Stimulated activated CD8-positive, alpha-beta memory T cell treated with anti-CD3 and anti-CD28 coated beads, Interleukin-7, amount 100 ng/mL, for 1 hour (primary cell): ENCODE measurements at places on chromosomes 16 and 17.

- no peak for DNase-seq
Observed at GRCh38 chr16:77496934-77497333, 62.1 kb upstream of the ADAMTS18 start.

DNA sequence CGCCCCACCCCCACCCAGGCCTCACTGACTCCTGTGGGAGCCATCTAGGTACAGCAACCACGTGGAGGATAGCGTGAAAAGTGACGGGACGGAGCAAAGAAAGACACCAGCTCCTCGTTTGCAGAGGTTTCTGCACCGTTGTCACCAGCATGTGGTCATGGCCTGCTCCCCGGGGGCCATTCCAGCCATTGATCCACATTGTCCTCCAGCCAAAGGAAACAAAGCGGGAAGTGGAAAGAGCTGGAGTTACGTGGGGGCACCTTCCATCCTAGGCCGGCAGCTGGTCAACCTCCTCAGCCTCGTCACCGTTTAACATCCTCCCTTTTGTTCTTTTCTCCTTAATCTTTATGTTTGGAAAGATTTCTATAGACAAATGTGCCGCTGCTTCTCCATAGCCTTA, 153.7 kb downstream of the RPTOR start:
- DNase-seq, result no peak

GRCh38 chr17:79621151-79621943, 10.5 kb upstream of the RBFOX3 start:
- DNase-seq, result no peak

- no peak for DNase-seq
Observed at GRCh38 chr16:3769013-3769412, 51.7 kb upstream of the TRAP1 start.

GRCh38 chr16:48617711-48618148, 7.8 kb upstream of the N4BP1 start:
- no peak for DNase-seq

GRCh38 chr17:29379084-29379991, 10.8 kb upstream of the TAOK1 start:
- no peak for DNase-seq

GRCh38 chr16:5560084-5560483, 462.5 kb upstream of the EEF2KMT start:
- DNase-seq, result no peak

DNA sequence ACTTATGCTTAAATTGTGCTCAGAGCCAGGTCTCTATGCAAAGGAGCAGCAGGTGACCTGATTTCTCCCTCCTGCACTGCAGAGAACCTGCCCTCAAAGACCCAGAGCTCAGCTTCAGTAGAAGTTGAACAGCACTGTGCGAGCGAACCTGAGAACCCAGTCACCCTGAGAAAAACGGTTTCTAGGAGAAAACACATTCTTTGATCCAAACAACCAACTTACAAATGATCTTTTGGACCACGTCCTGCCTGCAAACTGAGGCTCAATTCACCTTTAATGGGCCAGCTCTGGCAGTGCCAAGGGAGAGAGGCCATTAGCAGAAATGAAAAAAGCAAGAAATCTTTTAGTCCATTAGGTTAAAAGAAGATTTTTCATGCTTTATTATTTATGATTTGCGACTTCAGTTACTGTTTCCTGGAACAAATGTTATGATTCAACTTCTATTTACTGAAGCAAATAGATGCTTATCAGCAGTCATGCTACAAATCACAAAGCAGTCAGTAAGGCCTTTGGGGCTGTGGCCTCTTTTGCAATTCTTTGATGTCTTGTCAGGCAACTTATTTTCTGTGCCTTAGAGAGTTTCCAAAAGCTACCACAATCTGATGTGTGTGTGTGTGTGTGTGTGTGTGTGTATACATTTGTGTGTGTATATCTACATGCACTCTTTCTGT, 65.7 kb upstream of the LRRC37A3 start:
- no peak for DNase-seq

DNA sequence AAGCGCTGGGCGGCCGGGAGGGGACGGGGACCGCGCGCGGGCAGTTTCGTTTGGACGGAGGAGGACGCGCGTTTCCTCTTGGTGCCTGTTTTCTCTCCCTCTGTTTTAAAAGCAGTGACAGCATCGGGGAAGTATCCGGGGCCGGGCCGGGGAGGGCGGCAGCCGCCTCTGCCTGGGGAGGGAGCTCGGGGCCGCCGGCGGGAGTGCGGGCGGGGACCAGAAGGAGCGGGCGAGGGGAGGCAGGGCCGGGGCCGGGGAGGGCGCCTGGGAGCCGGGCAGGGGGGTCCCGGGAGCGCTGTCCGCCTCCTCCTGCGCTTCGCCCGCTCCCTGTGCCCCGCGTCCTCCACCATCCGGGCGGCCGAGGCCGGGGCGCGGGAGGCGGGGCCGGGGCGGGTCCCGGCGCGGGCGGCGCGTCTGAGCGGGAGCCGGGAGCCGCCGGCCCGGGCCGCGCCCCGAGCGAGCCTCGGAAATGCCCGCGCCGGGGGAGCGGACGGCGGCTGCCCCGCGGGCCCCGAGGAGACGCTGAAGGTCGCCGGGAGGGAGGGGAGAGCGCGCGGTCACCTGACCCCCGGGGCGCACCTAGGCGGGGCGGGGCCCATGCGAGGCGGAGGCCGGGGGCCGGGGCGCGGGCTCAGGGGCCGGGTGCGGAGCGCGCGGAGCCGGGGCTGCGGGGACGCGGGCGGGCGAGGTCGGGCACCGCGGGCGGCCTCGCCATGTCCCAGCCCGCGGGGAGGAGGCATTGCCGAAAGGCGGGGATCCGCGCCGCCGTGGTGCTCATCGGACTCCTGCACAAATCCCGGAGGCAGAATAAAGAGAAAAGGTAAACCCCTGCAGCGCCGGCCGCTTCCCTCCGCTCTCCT, 57.3 kb downstream of the RAP1GAP2 start:
- DNase-seq, result no peak

DNA sequence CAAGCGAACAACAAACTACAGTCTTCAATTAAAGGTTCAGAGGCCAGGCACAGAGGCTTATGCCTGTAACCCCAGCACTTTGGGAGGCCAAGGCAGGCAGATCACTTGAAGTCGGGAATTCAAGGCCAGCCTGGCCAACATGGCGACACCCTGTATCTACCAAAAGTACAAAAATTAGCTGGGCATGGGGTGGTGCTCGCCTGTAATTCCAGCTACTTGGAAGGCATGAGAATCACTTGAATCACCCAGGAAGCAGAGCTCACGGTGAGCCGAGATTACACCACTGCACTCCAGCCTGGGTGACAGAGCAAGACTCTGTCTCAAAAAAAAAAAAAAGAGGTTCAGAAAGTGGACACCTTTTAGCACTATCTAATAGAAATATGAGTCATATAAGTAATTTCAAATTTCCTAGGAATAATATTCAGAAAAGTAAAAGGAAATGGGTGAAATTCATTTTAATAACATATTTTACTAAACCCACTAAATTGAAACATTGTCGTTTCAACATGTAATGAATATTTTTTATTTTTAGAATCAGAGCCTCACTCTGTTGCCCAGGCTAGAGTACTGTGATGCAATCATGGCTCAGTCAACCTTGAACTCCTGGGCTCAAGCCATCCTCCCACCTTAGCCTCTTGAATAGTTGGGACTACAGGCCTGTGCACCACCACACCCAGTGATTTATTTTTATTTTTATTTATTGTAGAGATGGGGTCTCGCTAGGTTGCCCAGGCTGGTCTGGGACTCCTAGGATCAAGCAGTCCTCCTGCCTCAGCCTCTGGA, 15.2 kb upstream of the MARCHF10 start:
- DNase-seq, result no peak

- no peak for DNase-seq
Observed at GRCh38 chr17:3917391-3917931, 1.2 kb upstream of the P2RX1 start.

DNA sequence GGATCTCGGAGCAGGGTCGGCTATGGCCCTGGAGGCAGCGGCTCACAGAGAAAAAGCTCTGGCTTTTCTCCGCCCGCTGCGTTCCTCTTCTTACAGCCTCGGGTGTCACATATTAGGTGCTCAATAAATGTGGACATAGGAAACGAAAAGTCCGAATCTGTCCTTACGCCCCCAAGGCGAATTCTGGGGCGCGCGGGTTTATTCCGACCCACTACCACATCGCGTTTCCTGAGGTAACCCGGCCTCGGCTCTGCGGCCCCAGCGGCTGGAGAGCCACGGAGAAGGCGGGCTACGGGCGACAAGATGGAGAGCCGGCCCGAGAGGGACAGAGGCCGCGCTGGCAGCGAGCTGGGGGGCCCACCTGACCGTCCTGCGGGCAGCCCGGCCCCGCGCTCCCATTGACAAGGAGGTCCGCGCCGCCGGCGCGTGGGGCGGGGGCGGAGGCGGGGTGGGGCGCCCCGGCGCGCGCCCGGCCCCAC, 573 bp upstream of the GNAO1 start:
- no peak for DNase-seq

DNA sequence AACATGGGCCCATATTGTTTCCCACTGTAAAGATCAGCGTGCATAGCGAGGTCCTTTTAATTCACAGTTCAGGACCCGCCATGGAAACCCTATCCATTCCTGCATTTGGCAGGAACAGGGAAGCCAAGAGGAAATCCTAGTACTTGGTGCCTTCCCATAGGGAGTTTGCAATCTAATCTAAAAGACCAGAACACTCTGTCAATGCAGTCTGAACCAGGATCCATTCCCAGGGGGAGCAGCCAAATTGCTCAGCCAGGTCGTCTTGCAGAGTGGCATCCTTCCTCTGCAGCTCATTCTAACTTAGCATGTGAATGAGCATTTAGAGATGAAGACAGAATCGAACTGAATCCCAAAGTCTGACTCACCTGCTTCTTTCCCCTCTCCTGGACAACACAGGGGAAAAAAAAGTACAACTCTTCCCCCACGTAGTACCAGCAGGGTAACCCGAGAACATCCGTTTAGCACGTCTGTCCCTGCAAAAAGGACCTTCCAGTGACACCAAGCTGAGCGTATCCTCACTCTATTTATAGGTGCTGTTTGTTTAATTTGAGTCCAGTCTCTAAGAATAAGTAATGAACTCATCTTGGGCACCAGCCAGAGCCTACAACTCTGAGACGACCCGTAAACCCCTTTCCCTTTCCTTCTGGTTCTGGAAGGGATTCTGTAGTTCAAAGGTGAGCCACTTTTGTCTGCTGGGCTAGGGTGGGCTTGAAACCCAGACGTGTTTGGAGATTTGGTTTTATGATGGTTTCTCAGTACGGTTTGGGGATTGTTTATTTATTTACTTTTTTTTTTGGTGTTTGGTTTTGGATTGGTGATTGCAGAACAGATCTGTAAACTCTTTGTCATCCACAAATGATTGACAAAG, 74.5 kb downstream of the ERCC4 start:
- DNase-seq, result no peak

DNA sequence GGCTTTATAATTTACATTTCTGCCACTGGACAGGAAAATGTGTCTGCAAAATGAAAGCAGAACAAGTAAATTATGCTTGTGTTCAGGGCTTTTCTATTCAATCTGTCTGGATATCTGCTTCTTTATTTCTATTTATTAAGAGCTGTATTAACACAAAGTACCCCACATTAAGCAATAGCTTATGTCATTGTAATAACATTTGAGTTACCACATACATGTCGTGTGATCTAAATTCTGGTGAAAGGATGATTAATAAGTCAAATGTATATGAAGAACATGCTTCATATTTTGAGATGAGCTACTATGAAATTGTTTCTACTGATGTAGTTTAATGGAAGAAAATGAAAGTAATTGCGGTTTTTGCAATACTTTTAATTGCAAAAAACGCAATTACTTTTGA, 238.2 kb downstream of the KCNJ2 start:
- no peak for DNase-seq

DNA sequence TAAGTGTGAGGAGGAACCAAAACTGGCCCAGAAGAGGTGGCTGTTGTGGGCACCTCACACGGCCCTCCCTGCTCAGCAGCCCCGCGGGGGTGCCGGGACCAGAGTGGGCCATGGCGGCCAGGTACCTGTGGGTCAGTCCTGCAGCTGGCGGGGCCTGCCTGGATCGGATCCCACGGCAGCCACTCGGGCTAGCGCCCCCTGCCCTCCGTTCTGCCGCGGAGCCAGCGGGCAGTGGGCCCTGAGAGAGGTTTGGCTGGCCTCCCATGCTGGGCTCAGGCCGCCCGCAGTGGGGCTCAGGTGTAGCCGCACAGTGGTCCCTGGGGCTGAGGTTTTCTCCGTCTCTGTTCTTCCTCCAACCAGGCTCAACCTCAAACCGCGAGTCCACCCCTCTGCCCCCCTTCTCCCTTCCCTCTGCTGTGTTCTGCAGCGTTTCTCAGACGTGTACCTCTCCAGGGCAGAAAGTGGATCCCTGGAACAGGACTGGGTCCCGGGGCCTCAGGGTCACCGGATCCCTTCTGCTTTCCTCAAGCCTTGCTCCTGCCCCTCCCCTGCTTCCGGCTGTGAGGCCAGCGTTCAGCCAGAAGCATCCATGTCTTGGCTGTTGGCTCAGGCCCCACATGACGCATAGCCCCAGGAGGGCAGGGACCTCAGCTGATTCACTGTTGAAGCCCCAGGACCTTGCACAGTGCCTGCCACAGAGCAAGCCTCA, 28.6 kb upstream of the ITGA3 start:
- DNase-seq, result no peak

- no peak for DNase-seq
Observed at GRCh38 chr16:9124908-9125584, 33.6 kb downstream of the HAPSTR1 start.

- DNase-seq, result no peak
Observed at GRCh38 chr17:81533339-81534141, 5.4 kb downstream of the FSCN2 start.

GRCh38 chr16:11907160-11907970, 8.4 kb downstream of the GSPT1 start:
- DNase-seq, result no peak

DNA sequence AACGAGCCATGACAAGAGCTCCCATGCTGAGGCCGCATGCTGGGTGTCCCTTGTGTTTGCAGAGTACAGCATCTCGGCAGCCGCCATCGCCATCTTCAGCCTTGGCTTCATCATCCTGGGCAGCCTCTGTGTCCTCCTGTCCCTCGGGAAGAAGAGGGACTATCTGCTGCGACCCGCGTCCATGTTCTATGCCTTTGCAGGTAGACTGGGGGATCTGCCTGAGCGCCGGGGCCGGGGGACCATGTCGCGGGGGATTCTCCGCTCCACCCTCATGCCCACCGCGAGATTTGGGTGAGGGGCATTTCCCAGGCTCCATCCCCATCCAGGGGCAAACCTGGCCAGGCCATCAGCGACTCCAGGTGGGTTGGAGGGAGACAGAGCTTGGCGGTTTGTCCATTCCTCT, 10.7 kb downstream of the CACNG1 start:
- no peak for DNase-seq

GRCh38 chr17:77859035-77859810, 99.3 kb upstream of the TNRC6C start:
- DNase-seq, result no peak

GRCh38 chr16:87172632-87173031, 144.6 kb downstream of the C16orf95 start:
- no peak for DNase-seq
